ENCODE measurements at places on chromosomes 4 and X. TPM values are rescaled to one million over a fixed set of nuclear protein-coding genes. Genes with fewer than 3 reads are reported as not detected.

The RGN gene
- polyA plus RNA-seq, result 3.2 TPM

The BCLAF3 gene
- 2.0 TPM for polyA plus RNA-seq

The AFM gene
- polyA plus RNA-seq, result not detected

The FAM13A gene
- polyA plus RNA-seq, result 5.8 TPM

The MED12 gene
- 8.9 TPM for polyA plus RNA-seq

The DRD5 gene
- polyA plus RNA-seq, result 0.08 TPM

The ZGRF1 gene
- polyA plus RNA-seq, result 1.8 TPM

The TMPRSS11F gene
- not detected for polyA plus RNA-seq

DNA sequence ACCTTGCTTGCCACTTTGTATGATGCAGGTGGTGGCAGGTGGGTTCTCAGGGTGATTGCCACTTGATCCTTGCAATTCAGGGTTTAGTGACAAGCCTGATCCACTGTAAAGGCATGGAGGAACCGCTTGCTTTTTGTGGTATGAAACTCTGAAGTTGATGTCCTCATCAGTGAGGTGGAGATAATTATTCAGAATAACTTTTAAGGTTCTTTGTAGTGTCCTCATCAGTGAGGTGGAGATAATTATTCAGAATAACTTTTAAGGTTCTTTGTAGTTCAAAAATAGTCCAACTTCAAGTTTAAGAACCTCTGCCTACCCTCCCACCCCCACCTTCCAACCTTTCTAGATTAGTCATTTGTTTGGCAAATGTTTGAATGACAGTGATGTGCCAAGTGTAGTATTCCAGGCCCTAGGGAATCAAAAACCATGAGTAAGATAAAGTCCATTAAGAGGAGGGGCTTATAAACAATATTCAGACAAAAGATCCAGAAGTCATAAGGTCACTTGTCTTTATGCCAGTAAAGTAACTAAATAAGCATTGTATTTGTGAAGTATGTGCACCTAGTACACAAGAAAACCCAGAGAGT lies 51.2 kb downstream of the DCUN1D4 start:
- H3K4me3 ChIP-seq, result no peak overlapping the region
- H3K4me1 ChIP-seq, result no peaks in the 10 kb centered on the region
- no peak overlapping the region for H3K27ac ChIP-seq
- H3K27me3 ChIP-seq, result no peaks in the 10 kb centered on the region

- no peaks in the 10 kb centered on the region for H3K27me3 ChIP-seq
- no peak overlapping the region for H3K27ac ChIP-seq
- peak; percentile 29 for DNase-seq
- no peaks in the 10 kb centered on the region for H3K36me3 ChIP-seq
- H3K4me3 ChIP-seq, result no peak overlapping the region
Measured at GRCh38 chrX:14032406-14032805, 2.7 kb upstream of the GEMIN8 start.

GRCh38 chr4:151644622-151645021 lies 116.2 kb downstream of the GATB start:
- H3K27me3 ChIP-seq, result no peaks in the 10 kb centered on the region
- peaks cover under 1% of the 10 kb centered on the region for H3K36me3 ChIP-seq
- H3K4me1 ChIP-seq, result no peaks in the 10 kb centered on the region
- H3K27ac ChIP-seq, result no peak overlapping the region
- DNase-seq, result no peak

GRCh38 chr4:15198070-15198727 lies 195.9 kb downstream of the CPEB2 start:
- no peaks in the 10 kb centered on the region for H3K36me3 ChIP-seq
- H3K4me1 ChIP-seq, result peaks cover 22% of the 10 kb centered on the region
- H3K27me3 ChIP-seq, result no peaks in the 10 kb centered on the region
- no peak overlapping the region for H3K4me3 ChIP-seq

DNA sequence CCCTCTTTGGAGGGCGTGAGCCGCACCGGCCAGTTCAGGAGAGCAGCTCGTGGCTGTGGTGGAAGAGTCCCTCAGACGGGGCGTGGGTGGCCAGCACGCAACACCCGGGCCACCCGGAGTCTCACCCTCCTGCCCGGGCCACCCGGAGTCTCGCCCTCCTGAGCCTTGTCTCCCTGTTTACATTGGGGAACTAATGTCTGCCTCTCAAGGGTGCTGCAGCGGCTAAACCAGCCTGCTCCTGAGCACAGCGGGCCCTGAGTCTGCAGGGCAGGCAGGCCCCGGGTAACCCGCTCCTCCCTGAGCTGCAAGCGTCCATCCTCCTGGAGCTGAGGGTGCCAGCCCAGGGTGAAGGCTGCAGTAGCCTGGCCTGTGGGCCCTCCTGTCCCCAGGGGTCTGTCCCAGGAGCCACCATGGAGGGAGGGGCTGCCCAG lies 3.0 kb downstream of the PDE6B start:
- H3K36me3 ChIP-seq, result no peaks in the 10 kb centered on the region
- no peak overlapping the region for H3K27ac ChIP-seq
- H3K27me3 ChIP-seq, result no peaks in the 10 kb centered on the region
- no peak overlapping the region for H3K4me3 ChIP-seq
- no peaks in the 10 kb centered on the region for H3K4me1 ChIP-seq

DNA sequence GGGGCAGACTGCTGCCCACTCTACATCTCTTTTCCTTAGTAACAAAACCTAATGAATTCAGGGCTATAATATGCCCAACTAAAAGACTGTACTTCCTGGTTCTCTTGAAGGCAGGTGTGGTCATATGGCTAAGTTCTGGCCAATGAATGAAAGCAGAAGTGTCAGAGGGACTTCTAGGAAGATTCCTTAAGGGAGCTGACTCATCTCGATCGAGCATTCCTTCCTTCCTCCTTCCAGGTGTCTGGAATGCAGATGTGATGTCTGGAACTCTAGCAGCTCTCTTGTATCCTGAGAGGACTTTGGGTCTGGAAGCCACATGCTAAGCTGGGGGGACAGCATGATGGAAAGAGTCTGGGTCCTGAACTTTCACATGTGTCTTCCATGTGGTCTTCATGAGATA lies 116.2 kb upstream of the STX18 start:
- no peak for DNase-seq
- no peak overlapping the region for H3K4me3 ChIP-seq
- H3K4me1 ChIP-seq, result no peaks in the 10 kb centered on the region

DNA sequence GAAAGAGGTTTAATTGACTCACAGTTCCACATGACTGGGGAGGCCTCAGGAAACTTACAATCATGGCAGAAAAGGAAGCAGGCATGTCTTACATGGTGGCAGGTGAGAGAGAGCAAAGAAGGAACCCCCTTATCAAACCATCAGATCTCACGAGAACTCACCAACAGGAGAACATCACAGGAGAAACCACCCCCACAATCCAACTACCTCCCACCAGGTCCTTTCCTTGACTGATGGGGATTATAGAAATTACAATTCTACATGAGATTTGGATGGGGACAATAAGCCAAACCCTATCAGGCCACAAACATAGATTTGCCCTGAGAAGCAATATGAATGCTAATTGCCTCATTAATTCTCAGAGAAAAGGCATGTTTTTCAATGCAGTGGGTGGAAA lies 138.2 kb upstream of the RAPGEF2 start:
- no peaks in the 10 kb centered on the region for H3K36me3 ChIP-seq
- H3K27me3 ChIP-seq, result no peaks in the 10 kb centered on the region
- no peak overlapping the region for H3K4me3 ChIP-seq
- DNase-seq, result no peak

- H3K36me3 ChIP-seq, result no peaks in the 10 kb centered on the region
- no peak overlapping the region for H3K4me3 ChIP-seq
- DNase-seq, result no peak
- H3K27me3 ChIP-seq, result no peaks in the 10 kb centered on the region
- no peak overlapping the region for H3K27ac ChIP-seq
Measured at GRCh38 chrX:23052324-23052723, 52.6 kb downstream of the DDX53 start.

DNA sequence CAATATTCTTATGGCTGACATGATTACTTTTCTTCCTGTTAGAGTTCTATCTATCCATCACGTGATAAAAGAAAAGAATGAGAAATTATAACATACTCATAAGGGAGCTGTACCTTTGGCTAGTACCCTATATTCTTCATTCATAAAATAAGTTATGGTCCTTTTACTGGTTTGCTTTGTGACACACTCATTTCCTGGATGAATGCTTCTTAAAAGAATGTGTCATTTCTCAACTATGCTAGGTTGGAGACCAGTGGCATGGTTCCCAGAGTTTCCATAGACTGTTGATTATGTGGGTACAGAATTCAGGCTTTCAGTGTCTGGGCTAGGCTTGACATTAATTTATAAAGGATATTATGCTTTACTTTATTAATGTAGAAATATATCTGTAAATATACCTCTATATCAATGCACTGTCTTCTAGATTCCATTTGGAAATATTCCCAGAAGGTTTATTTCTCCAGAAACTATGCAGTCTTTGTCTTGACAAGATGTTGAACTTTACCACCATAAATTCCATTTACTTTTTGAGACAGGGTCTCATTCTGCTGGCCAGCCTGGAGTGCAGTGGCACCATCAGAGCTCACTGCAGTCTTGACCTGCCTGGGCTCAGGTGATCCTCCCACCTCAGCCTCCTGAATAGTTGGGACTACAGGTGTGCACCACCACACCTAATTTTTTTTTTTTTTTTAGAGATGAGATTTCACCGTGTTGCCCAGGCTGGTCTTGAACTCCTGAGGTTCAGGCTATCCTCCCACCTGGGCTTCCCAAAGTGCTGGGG lies 23.8 kb downstream of the NUDT6 start:
- no peak for DNase-seq
- no peak overlapping the region for H3K27ac ChIP-seq
- no peaks in the 10 kb centered on the region for H3K36me3 ChIP-seq
- H3K4me3 ChIP-seq, result no peak overlapping the region

DNA sequence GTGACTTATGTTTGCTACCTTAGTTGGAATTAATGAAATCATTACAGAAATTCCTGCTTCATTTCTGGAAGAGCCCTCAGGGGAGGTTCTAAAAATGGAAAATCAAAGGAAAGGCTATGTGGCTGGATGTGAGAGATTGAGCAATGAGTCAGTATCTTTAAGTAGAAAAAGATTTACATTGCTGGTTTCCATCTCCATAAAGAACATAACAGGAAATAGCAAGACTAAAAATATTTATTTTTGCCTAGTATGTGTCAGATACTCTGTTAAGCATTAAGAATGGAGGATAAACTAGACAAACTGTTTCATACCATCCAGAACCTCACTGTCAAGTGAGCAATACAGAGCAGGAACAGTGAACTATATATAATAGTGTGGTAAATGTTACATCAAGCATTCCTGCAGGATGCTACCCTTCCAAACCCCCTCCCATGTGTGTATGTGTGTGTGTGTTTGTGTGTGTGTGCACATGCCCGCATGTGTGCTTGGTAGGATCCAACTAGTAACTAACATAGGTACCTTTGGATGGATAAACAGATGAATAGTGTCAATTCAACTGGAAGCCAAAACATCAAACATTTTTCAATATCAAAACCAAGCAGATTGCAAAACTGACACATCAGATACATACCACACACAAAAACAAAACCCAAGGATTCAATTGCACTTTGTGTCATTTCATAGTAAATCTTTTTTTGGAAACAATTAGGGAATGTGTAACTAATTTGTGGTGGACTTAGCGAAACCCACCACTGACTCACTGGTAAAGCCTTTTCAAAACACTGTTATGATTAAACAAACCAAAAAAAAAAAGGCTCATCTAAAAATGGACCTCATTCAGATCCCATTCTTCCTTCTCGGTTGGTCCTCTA lies 223.4 kb downstream of the SHROOM3 start:
- H3K27ac ChIP-seq, result peak overlapping the region; percentile 9
- H3K27me3 ChIP-seq, result no peaks in the 10 kb centered on the region
- no peaks in the 10 kb centered on the region for H3K36me3 ChIP-seq
- H3K4me3 ChIP-seq, result no peak overlapping the region
- peaks cover 13% of the 10 kb centered on the region for H3K4me1 ChIP-seq

DNA sequence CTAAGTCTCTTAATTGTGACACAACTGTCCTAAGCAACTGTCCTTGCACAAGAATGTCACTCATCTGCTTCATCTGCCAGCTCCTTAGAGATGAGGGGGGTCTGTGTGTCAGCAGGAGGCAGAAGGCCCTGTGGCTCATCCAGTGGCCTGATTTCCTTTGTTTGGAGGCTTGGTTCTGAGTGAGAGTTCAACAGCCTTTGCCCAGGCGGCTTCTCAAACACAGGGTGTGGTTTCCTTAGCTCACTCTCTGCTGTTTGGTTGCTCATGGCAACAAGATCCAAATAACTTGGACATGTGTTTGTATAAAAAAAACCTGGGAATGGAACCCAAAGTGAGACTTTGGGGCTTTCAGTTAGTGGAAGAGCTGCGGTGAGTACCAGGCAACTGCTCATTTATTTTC lies 46.6 kb downstream of the MAP7D3 start:
- no peaks in the 10 kb centered on the region for H3K27me3 ChIP-seq
- H3K27ac ChIP-seq, result peak overlapping the region; percentile 76
- peaks cover 35% of the 10 kb centered on the region for H3K36me3 ChIP-seq

GRCh38 chrX:40262157-40263013 lies 164.6 kb upstream of the BCOR start:
- no peaks in the 10 kb centered on the region for H3K27me3 ChIP-seq
- peaks cover 21% of the 10 kb centered on the region for H3K4me1 ChIP-seq
- no peak for DNase-seq
- no peak overlapping the region for H3K4me3 ChIP-seq
- no peak overlapping the region for H3K27ac ChIP-seq

GRCh38 chr4:123617791-123618190 lies 221.2 kb downstream of the SPRY1 start:
- peak overlapping the region; percentile 58 for H3K27ac ChIP-seq
- H3K4me3 ChIP-seq, result no peak overlapping the region
- H3K27me3 ChIP-seq, result no peaks in the 10 kb centered on the region

DNA sequence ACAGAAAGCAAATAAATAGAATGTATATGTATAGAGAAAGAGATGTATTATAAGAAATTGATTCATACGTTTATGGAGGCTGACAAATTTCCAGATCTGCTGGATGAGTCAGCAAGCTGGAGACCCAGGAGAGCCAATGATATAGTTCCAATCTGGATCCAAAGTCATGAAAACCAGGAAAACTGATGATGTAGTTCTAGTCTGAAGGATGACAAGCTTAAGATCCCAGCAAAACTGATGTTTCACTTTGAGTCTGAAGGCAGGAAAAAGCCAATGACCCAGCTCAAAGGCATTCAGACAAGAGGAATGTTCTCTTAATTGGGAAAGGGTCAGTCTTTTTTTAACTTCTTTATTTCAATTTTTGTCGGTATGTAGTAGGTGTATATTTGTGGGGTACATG lies 102.6 kb downstream of the LHFPL1 start:
- no peaks in the 10 kb centered on the region for H3K27me3 ChIP-seq
- H3K4me1 ChIP-seq, result no peaks in the 10 kb centered on the region
- no peak for DNase-seq

DNA sequence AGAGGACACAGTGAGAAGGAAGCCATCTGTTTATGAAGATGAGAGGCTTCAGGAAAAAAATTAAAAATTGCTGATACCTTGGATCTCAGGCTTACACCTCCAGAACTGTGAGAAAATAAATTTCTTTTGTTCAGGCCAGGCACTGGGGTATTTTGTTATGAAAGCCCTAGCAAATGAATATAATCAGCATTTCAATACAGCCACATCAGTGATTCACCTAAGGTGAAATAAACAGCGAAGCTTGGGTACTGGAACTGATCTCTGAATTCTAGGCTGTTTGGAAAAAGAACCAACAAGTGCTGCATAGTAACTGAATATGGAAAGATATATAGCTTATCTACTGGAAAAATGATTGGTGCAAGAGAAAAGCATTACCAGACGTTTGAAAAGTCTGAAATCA lies 88.5 kb downstream of the PDS5A start:
- peaks cover 99% of the 10 kb centered on the region for H3K36me3 ChIP-seq
- no peak for DNase-seq

- H3K36me3 ChIP-seq, result no peaks in the 10 kb centered on the region
- H3K4me3 ChIP-seq, result no peak overlapping the region
- H3K27me3 ChIP-seq, result no peaks in the 10 kb centered on the region
Measured at GRCh38 chr4:87934157-87934704, 41.3 kb upstream of the SPP1 start.
